ENCODE measurements at places on chromosomes 2 and 18.

DNA sequence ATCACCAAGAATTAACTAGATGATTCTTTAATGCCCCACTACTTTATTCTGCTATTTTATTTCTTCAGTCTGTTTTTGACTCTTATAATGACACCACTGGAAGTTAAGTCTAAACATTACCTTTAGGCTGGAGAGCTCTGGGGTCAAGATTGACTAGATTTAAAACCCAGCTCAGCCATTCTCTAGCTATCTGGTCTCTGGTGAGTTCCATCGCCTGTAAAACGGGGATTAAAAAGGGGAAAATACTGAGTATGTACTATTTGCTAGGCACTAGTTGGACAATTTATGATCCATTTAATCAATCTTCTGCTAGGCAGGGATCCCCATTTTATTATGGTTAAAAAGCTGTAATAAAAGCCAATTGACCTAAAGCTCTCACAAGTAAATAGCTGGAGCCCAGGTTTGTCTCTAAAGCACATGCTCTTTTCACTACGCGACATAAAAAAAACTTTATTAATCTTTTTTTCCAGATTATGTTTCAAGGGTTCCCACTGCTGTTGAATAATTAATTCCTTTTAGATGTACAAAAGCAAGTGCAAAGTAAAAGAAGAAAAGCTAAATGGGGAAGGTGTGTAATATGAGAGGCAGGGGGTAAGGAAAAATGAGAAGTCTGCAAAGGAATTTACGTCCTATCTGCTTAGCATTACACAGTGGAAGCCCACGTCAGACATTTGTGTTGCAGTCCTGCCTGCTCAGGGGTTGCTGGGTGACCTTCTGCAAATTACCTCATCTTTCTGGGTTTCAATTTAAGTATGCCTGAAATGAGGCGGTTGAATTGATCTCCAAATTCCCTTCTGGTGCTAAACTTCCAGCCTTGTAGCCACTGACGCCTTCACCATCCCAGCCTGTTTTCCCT is 918 bp upstream of the NABP1 start:
- peak; percentile 53 for DNase-seq

GRCh38 chr2:159998961-159999360 is 63.5 kb downstream of the PLA2R1 start:
- no peak for DNase-seq

- no peak for DNase-seq
Observed at GRCh38 chr18:79372461-79372860, 23.3 kb upstream of the NFATC1 start.

DNA sequence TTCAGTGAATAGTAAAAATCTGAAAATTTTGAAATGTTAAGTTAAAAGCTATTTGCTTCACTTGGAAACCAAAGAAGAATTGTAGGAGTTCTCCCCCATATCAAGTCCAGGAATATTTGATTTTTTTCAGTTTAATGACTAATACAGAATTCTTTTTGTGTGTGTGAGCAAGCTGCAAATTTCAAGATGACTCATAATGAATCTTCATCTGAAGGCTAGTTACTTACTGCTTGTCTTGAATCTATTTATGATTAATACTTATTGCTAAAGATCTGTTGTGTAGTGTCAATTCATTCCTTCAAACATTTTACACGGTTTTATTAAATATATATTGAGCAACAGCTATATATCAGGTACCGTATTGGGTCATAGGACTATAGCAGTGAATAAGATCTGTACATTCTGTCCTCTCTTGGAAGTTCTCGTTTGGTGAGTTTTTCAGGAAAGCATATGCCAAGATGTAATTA is 47.8 kb upstream of the CAVIN2 start:
- no peak for DNase-seq

- DNase-seq = no peak
Observed at GRCh38 chr18:22838221-22838620, 94.9 kb upstream of the RBBP8 start.

DNA sequence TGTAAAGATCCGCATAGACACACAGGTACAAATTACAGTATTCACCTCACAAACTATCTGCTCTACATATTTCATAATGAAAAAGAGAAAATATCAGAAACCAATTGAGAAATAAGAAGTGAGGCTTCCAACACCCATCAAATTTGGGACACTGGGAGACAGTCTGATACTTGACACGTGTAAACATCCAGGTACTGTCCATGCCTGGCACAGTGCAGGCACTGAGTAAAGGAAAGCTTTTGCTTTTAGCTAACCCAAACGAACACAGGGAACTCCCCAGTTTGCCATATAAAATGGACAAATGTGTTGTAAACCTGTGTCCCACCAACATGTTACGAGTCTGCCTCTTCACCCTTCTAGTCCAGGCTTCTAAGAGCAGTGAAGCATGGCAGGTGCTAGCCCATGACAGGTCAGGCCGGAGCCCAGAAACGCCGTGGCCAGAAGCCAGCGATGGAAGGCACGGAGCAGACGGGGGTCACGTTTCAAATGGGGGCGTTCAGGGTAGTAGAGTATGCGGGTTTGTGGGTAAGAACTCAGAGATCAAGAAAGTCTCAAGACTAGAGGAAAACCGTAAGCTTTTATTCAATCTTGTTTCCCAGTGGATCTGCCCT is 27.0 kb downstream of the CDH2 start:
- DNase-seq = no peak

GRCh38 chr18:48698707-48699106 is 159.9 kb downstream of the CTIF start:
- DNase-seq = no peak

DNA sequence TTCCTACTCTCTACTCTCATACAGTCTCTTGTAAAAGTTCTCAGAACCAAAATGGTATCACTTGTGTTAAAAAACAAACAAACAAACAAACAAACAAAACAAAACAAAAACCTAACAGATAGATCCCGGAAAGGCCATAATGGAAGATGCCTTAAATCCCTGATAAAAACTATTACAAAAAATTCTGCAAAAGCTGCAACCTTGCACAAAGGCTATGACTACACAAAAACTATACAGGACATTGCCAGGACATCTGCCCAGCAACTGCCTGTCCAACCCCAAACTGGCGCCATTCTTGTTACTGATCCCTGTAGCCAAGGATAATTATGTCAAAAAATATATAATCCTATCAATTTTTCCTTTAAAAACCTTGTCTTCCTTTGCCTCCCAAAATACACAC is 36.3 kb upstream of the LONRF2 start:
- no peak for DNase-seq

DNA sequence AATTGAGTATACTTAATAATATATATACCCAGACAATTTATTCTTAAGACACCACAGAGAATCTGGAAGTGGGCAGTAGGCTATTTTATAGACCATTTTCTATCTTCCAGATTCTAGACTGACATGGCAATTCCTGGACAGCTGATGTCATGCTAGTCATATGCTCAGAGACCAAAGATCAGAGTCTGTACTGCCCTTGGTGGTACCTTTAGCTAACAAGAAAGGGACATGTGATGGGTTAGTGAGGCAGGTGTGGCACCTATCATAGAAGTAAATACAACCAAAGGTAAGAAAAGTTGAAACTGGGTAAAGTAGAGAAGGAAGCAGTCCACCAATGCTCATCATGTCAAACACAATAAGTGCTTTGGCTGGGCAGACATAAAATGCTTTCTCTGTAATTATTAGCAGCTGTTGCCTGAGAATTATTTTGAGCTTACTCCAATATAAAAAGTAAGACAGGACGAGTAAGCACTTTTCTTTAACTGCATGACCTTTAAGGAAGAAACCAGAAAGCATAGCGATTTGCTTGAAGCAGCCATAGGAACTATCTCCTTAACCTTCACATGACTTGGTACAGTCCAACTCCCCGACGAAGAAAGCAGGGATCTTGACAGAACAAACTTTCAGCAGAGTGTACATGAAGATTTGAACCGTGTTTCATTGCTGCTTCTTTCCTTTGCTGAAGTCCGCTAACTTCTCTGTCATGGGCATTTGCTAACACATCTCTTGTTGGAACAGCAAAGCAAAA is 47.1 kb downstream of the SLC40A1 start:
- DNase-seq = no peak

- DNase-seq = no peak
Observed at GRCh38 chr2:217797661-217798069, 205.1 kb downstream of the TNS1 start.

DNA sequence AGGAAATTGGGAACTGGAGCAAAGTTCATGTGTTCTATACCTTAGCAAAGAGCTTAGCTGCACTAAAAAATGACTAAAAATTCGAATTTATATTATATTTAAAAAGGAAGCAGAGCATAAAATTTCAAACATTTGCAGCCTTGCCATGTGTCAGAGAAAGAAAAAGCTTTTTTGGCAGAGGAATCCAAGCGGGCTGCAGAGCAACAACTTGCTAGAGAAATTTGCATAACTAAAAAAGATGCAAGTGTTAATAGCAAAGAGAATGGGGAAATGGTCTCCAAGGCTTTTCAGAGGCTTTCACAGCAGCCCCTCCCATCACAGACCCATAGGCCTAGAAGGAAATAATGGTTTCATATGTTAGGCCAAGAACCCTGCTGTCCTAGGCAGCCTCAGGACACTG is 1315.9 kb downstream of the DSC3 start:
- no peak for DNase-seq

DNA sequence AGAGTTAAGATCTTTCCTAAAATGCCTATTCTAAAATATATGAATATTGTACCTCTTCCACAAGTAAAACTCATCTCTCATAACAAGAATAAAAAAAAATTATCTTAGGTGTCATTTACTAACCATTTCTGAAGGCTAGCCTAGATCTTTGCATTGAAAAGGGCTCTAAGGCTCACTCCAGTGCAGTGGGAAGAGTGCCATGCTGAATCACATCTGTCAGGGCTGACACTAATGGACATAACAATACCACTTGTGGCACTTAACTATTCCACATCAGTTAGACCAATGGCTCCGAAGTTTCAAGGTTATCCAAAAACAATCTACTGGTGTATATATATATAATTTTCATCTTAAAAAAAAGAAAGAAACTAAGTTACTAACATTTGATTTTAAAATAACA is 130.2 kb downstream of the EXOC6B start:
- DNase-seq = no peak

DNA sequence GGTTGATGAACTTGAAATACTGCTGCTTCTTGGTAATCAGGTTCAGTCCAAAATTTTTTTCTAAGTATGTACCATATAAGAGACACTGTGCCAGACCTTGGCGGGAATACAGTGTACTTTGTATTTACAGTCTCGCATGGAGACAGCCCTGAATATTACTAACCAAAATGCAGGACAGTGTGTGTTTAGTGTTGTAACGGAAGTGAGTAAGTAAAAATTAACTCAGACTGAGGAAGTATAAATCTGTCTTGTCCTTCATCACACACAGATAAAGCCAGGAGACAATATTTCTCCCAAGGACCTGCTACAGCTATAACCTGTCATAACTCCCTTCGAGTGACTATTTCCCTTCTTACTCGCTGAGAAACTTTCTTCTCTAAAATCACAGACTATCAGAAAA is 76.9 kb downstream of the ACTR3 start:
- no peak for DNase-seq

- DNase-seq = peak; percentile 52
Observed at GRCh38 chr2:234335661-234336228, 161.1 kb downstream of the ARL4C start.

DNA sequence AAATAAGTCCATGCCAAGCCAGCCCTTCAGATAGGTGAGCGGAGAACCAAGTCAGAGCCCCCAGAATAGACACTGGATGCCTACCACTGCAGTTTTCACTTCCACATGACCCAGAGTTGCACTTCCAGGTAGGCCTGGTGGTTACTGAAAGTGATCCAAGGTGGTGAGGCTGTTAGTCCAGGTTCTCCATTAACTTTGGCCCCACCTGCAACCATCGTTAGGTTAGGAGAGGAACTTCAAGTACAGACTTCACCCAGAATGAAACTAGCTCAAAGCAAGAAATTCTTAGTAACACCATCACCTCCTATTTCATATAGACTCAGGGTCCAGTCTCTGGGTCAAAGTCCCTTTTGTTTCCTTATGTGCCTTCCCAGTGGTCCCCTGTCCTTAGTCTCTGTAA is 293.1 kb upstream of the ID2 start:
- DNase-seq = no peak

DNA sequence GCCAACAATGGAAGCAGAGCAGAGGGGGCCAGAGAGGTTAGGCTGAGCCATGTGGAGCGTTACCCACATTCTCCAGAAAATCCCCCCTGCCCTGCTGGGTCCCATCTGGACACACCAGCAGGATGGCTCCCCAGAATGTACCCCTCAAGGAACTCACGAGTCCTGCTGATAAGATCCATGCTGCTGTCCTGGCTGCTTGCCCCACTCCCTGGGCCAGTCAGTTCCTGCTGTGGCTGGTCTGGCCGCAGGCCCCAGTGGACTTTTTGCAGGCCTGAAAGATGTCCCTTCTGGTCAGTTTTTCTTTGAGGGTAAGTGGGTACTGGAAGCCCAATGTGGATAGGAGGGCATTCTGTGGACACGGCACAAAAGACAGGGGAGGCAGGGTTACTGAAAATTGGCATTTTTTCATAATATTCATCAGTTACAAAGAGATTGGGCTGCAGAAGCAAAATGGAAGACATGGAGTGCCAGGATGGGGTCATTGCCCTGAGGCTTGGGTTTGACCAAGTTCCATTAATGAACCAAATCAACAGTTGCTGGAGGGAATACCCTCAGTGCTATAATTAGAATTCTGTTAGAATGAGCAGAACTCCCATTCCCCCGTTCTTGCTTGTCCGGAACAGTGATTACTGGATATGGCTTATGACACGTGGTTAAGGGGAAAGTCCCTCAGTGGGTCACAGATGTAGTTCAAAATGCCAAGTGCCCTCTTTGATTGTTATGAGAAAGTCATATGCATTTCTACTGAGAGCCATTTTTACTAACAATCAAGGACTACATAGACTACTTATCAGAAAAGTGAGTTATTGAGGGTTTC is 38.7 kb downstream of the SLC4A5 start:
- DNase-seq = peak; percentile 22

GRCh38 chr2:202717598-202718310 is 83.0 kb downstream of the FAM117B start:
- DNase-seq = no peak

GRCh38 chr2:238924796-238925195 is 76.9 kb downstream of the TWIST2 start:
- DNase-seq = no peak

GRCh38 chr2:16609786-16610185 is 55.8 kb downstream of the CYRIA start:
- no peak for DNase-seq

DNA sequence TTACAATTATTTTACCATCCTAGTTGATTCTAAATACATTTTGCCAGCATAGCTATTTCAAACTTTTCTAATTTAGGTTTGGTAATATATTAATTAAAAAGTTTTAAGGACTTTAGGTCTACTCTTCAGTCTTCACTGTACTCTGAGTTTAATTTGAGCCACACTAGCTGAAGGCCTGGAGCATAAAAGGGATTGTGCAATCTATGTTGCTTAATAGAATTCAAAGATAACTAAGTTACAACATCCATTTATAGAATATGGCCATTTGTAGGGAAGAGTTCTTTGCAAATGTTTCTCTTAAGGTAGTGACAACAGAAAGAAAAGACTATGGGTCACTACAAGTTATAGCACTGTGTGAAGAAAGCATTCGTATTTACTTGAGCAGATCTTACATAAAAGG is 702.2 kb upstream of the NRXN1 start:
- no peak for DNase-seq

DNA sequence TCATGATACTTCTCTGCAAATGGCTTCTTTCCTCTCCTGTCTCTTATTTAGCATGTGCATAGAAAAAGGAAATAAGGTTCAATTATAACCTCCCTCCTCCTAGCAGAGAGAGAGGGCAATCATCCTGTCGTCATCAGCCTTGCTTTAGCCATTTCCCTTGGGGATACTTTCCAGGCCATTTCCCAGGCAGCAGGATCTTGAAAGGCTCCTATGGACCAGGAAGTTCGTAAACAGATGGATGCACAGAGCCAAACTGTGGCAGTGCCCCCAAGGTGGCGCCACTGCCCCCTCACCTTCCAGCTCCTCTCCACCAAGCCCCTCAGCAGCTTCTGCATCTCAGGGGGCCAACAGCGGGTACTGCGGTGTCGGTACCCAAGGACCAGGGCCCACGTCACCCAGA is 157.4 kb downstream of the DTNA start:
- DNase-seq = no peak

Data from stimulated activated naive CD8-positive, alpha-beta T cell treated with anti-CD3 and anti-CD28 coated beads, Interleukin-15, Interleukin-2, amounts not matched to agents 100 U/mL and 50 U/mL, for 24 hours (primary cell).